Activated effector memory CD4-positive, alpha-beta T cell treated with Interleukin-2 at 50 U/mL for 16 hours (primary cell): ENCODE measurements at places on chromosomes 4 and X.

GRCh38 chr4:24650849-24651640 is 66.7 kb upstream of the DHX15 start:
- DNase-seq, result no peak

DNA sequence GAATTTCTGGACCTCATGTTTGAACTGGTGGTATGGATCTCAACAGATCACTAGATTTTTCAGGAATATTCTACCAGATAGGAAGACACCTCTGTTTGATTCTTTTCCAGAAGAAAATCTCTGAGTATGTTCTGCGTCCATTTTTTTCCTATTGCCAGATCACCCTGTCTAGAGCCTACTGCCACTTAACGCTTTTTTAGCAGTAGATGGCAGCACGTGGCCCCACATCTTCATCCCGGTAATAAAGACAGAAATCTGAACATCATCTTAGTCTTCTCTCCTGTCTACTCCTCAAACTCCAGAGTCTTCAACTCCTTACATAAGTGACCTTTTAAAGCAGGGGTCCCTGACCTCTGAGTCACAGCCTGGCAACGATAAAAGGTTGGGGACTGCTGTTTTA is 184.7 kb downstream of the TMA16 start:
- DNase-seq, result no peak

DNA sequence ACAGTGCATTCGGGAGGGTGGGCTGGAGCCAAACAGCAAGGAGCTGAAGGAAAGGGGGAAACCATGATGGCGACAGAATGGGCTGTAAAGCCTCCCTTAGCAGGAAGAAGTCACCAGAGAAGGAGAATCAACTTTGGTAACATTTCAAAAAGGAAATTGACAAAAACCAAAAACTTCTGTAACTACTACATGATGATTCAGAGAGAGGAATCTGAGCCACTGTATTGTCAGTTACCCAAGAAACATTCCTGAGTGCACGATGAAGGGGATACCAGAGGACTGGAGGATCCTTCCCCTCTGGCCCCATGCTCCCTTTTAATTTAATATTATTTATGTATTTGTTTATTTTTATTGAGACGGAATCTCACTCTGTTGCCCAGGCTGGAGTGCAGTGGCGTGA is 26.3 kb downstream of the PDHA1 start:
- no peak for DNase-seq

GRCh38 chrX:73728602-73729001 is 165.6 kb downstream of the CHIC1 start:
- no peak for DNase-seq

DNA sequence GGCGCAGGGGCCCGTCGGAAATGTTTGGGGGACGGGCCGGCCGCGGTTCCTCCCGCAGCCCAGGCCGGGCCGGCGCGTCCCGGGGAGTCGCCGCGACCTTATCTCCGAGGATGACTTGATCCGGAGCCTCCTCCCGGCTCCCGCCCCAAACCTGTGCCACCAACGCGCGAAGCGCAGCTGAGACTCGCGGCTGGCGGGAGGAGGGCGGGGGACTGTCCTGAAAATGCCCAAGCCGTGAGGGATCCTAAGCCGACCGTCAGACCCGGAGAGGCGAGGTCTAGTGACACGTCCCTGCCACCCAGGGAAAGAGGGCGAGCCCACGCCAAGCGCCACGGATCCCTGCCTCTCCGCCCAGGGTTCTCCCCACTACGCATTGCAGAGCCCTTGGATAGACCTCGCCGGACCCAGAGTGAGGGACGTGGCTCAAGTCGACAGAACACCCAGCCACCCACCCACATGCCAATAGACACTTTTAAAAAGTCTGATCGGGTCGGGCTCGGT is 26.9 kb downstream of the UTP14A start:
- no peak for DNase-seq

DNA sequence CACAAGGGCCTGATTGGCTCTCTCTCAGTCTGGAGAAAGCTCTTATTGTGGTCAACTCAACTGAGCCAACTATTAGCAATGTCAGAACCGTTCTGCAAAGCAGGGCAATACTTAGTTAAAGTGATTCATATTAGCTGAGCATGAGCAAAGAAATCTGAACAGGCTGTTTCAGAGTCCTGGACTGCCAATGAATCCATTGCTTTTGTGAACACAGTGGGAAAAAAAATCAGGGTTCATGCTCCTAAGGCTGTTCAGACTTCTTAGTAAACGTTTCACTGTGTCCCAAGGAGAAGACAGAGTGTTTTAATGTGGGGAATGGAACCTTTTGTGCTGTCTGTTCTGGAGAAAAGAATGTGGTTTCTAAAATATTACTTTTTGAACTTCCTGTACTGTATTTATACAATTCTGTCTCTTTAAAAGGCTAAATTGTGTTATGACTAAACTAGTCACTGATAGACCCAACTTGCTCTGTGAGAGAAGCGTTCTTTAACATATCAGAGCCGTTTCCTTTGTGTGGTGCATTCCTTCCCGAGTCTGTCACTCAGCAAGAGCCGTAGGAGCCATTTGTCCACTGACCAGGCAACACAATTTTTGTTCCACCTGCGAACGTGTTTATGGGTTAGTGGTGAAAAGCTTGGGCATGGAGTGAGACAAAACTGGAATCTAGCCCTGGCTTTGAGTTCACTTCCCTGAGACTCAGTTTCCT is 366.1 kb downstream of the FBXO8 start:
- no peak for DNase-seq

GRCh38 chr4:123562994-123563750 is 166.6 kb downstream of the SPRY1 start:
- no peak for DNase-seq

DNA sequence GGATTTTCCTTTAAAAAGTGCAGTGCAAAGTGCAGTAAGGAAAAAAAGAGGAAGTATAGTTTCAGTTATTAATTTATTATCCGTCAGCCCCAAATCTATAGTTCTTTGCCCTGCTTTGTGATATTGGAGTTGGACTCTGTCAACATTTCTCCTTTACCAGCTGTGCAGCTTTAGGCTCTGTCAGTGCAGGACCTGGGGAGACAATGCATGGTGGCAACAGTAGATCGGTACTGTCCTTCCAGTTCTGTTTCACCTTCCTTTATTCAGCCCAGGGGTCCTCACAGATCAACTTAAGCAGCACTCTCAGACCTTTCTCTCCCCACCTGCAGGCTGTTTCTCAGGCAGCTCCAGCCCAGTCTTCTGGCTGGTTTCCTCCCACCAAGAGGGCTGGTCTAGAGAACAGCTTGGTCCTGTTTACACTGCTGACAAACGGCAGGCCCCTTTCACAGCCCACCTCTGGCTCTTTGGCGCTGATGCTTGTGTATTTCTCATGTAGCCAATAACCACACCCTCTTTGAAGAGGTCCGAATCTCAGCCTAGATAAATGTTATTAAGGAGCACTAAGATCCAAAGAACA is 71.6 kb downstream of the MCUB start:
- DNase-seq, result no peak

- no peak for DNase-seq
Measured at GRCh38 chr4:168440442-168441264, 39.6 kb downstream of the DDX60L start.

DNA sequence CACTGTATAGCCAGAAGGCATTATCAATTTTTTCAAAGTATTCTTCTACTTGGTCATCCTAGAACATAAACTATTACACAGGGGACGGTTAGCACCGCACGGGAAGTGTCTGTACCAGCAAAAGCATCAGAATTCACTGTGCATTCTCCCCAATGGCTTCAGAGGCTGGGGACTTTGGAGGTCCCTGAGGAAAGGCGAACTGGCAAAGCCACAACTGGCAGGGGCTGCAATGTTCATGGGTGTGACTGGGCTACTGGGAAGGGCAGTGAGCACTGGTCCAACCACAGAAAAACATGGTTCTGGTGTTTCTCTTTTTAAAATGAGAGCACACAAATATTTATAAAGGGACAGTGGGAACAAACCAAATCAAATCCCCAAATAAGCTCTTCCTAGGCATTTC is 83.5 kb downstream of the C4orf51 start:
- no peak for DNase-seq

GRCh38 chr4:81512001-81512756 is 40.5 kb upstream of the RASGEF1B start:
- no peak for DNase-seq

- DNase-seq, result no peak
Measured at GRCh38 chr4:183797011-183797444, 108.1 kb upstream of the STOX2 start.
